GM12891 (cell line): ENCODE measurements at places on chromosomes 5 and 9.

- DNase-seq: no peak
Observed at GRCh38 chr5:9331372-9331771, 214.5 kb downstream of the SEMA5A start.

DNA sequence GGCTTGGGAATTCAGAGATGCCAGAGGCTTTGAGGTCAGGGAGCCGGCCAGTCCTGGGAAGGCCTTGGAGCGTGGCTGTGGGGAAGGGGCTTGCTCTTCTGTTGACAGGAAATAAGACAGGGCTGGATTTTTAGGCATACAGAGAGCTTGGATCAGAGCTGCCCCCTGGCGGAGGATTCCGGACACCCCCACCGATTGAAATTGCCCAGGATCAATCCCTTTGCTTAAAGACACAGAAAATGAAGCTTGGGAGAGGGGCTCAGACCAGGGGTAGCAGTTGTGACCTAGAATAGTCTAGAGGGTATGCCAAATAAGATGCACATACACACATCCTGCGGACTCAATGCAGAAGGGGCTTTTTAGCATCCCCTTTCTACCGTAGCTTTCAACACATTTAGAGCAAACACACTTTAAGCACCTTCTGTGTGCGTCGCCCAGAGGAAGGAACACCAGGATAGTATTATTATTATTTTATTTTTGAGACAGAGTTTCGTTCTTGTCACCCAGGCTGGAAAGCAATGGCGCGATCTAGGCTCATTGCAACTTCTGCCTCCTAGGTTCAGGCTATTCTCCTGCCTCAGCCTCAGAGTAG, 1.7 kb upstream of the NTMT1 start:
- DNase-seq: no peak

DNA sequence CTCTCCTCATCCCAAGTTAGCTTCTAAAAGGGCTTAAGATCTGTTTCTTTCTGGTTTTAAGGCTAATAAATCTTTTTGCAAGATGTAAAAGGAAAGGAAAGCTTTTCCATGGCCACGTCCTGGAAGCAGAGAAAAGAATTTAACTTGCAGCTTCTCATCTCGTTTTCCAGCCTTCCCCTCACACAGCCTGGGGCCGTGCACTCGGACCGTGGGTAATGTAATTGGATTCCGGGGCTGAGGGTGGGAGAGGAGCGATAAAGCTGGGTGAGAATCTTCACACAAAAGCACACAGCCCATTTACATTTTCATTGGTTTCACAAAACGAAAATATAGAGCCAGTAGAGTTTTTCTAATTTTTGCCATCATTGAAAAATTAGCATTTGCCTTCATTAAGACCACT, 91.2 kb downstream of the IRX2 start:
- no peak for DNase-seq

DNA sequence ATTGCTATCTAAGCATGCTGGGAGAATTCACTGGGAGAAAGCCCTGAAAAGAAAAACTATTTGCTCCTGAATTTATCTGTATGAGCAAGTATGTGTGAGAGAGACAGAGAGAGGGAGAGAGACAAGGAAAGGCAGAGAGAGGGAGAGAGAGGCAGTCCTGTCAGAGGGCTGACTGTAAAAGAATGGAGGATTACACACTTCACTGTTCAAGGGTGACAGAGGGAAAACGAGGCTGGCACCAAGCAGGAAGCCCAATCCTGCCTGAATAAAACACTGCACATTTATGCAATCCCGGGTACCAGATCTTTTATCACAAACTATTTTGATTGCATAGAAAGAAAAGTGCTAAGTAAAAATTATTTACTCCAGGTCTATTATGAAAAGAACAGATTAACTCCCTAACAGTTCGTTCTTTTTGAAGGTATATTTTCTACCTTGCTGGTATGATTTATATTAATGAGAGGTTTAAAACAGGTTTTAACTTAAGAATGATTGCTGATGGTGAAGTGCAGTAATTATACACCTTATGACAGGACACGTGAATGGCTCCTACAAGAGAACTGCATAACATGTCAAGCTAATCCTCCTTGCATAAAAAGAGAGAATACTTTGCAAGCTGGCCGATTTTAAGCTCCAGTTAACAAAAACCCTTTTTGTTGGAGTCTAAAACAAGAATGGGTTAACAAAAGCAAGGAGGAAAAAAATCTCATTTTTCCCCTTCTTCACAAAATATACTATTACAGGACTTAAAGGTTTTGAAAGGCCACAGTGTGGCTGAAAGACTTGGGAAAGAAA, 82.5 kb downstream of the NFIB start:
- DNase-seq: no peak

DNA sequence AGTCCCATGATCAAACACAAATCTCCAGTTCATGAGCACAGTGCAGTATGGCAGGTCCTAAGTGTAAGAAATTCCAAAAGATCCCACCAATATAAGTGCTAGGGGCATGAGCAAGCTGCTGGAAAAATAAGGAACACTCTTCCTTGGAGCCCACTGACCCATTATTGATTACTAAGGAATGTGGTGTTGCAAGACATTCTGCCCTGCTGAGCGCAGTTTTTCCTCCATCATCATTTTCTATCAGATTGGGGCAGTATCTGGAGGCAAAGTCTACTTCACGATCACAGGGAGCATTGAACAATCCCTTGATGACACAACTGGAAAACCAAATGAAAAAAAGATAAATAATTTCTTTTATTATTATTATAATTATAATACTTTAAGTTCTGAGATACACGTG, 129.2 kb downstream of the UGCG start:
- no peak for DNase-seq

DNA sequence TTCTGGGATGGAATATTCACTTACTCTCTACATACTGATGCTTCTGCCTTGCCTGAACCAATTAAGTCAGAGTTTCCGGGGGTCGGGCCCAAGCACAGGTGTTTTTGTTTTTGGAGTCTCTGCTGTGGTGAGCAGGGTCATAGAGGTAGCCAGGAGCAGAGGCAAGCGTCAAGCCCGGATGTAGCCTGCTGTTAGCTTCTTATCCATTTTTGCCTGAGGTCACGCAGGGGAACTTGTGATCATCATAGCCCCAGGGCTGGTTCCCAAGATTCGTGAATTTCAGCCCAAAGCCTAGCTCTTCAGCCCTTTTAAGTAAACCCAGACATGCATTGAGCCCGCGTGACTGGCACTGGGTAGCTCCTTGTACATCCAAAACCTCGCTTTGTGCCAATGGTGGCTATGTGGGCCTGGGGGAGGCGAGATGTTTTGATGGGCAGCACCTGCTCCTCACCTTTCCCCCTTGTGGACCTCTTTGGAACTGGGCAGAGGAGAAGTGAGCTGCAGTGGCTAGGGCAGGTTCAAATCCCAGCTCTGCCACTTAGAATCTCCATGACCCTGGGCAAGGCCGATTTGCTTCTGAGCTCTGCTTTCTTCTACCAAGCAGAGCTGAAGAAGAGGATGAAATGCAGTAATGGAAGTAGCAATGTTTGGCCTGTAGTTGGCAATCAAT, 33.7 kb downstream of the FGF18 start:
- no peak for DNase-seq

- DNase-seq: no peak
Observed at GRCh38 chr5:107665036-107665570, 5.6 kb downstream of the EFNA5 start.

GRCh38 chr5:170638454-170639220, 134.8 kb downstream of the KCNIP1 start:
- peak; percentile 75 for DNase-seq

- no peak for DNase-seq
Observed at GRCh38 chr5:34626751-34627150, 29.4 kb upstream of the RAI14 start.

DNA sequence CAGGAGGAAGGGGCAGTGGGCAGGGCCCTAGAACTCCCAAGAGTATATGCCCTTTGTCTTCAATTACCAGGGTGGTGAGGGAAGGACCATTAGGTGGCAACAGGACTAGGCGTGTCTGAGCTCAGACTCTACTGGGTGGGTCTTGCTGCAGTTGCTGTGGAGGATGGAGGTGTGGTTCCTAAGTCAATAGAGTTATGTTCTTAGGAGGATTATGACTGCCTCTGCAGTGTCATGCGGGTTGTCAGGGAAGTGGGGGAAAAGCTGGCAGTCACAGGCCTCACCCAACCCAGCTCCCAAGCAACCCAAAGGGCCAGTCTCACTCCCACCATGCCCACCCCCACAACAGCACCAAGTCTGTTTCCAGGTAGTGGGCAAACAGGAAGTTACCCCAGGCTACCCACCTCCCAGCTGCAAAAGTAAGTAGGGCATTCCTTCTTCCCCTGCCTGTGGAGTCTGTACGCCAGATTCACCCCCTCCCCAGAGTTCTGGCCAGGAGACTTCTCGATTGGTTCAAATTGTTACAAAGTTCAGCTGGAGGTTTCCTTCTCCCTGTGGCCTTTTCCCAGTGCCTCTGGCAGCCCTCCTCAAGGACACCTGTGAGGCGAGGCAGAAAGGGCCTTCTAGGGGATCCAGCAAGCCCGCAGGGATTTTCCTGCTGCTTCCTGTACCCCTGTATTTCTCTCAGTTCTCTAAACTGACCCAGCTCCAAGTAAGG, 145.3 kb downstream of the HINT1 start:
- no peak for DNase-seq

DNA sequence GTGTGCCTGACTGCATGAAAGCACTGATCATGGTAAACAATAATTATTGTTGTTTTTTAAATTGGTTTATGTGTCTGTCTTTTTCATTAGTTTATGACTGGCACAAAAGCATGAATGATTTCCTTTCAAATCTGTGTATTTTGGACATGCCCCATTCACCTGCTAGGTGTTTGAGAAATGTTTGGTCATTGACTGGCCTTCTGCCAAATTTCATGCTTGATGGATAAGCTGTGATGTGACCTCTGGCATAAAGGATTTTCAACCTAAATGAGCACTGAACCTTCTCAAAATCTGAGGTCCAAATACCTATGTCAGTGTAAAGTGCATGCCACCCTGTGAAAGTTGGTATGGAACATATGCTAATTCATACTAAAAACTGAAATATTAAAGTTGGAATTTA, 204.5 kb downstream of the BRINP1 start:
- DNase-seq: no peak

- DNase-seq: no peak
Observed at GRCh38 chr9:97721396-97721795, 24.3 kb upstream of the XPA start.

DNA sequence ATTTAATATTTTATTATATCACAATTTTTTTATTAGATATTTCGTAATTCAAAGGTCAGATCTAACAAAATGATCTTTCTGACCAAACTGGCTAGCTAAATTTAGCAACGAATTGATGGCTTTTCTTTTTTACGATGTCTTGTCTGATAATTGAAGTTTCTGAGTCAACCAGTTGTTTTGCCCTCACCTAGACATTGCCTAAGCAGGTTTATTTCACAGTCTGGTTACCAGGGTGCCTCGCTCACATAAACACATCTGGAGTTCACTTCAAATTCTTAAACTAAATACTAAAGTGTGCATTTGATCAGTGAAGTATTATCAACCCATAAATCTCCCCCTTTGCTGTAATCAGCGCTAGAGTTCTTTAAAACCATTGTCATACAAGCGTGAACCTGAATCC, 448.3 kb downstream of the TLE4 start:
- DNase-seq: no peak

- DNase-seq: no peak
Observed at GRCh38 chr9:88344013-88344412, 44.2 kb upstream of the SPIN1 start.

DNA sequence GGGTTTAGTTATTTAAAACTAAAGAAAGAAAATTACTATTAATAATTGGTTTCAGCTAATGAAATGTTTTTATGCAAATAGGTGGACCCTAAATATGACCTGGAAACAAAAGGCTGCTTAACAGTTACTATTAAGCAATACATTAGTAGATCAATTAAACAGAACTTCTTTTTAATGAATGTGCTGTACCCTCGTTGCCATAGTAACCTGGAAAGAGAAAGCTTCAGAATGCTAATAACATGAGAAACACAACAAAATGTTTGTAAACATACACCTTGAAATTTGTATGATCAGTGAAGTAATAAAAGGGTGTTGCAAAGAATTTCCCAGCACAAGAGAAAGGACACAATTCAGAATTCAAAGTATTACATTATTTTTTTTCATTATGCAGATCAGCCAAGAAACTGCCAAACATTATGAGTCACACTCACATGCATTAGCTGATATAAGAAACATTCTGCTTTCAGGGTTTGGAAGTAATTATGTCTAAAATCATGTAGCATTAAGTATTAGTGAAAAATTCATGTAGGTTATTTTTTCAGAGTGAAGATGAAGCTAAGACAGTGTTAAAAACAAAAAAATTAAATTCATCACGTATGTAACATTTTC, 348.3 kb downstream of the ISL1 start:
- DNase-seq: no peak

DNA sequence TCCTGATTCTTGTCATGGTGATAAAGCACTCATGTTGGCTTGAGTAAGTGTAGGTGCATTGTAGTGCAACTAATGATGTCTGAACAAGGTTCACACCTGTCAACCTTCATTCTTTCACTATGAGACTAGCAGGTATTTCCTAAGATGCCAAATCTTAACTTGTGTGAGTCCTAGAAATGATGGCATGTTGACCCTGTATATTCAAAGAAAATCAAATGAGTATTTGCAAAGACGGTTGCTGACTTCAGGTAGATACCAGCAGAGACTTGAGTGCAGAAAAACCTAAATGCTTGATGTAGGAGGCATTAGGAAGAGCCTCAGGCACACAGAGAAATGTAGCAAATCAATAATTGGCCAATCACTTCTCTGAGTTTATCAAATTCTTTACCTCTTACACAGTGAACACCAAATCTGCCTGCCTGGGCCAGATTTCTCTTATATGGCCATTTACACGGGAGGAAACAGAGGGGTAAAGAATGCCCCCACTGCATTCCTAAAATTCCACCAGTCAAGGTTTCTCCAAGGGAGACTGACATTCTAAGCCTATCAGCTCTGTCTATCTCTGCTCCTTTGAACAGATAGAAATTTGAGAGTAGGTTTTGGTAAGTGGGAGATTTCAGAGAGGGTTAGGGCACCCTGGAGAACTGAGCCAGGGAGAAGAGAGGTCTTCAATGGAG, 488.6 kb upstream of the WWC1 start:
- DNase-seq: no peak

DNA sequence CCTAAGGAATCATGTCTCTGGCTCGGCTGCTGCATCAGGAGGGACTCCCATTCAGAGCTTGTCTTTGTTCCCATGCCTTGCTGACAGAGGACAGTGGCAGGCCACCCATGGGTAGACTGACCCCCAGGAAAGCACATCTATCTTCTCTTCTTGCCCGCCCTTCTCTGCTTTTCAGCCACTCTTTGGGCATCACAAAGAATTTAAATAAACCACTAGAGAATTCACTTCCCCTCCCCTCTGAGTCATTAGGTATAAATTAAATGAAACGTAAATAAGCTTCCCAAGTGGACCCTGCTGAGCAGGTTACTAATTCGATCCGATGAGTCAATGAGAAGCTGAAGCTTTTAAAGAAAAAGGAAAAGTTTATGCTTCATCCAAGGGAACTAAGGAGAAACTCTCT, 97.0 kb downstream of the DRD1 start:
- DNase-seq: no peak

GRCh38 chr5:16737620-16738364, 121.0 kb upstream of the RETREG1 start:
- DNase-seq: no peak
